Ureter (tissue), 1 donor: ENCODE measurements at places on chromosomes 1 and 21. TPM values are rescaled to one million over a fixed set of nuclear protein-coding genes. Genes with fewer than 3 reads are reported as not detected.
A peak's percentile ranks its signal among the peaks of the same experiment; 100 is the strongest.

Gene SLAMF8
- 3.6 TPM for total RNA-seq

Gene MYCL
- total RNA-seq = 84.3 TPM

Gene KCNH1
- total RNA-seq = 0.86 TPM

Gene HPCA
- total RNA-seq = 0.75 TPM

Gene NEK7
- 54.1 TPM for total RNA-seq

Gene PCNX2
- 49.8 TPM for total RNA-seq

Gene DIRAS3
- total RNA-seq = 2.7 TPM

GRCh38 chr21:42471206-42471605 lies 24.8 kb downstream of the RSPH1 start:
- DNase-seq = no peak

- DNase-seq = no peak
These were observed 11.7 kb upstream of the IGSF3 start for GRCh38 chr1:116679091-116679827.

DNA sequence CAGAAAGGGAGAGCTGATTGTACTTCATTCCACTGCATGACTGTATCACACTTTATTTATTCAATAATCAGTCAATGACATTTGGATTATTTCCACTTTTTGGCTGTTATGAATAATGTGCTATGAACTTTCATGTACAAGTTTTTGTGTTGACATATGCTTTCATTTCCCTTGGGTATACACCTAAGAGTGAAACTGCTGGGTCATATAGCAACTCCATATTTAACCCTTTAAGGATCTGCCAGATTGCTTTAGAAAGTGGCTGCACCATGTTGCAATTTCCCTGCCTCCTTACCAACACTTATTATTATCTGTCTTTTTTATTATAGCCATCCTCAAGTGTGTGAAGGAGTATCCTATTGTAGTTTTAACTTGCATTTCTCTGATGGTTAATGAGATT lies 108.8 kb upstream of the KCNK1 start:
- no peak for DNase-seq

GRCh38 chr1:114342376-114342775 lies 168.6 kb downstream of the TRIM33 start:
- no peak for DNase-seq

GRCh38 chr1:104768466-104768865 lies 1018.8 kb downstream of the AMY1C start:
- no peak for DNase-seq

DNA sequence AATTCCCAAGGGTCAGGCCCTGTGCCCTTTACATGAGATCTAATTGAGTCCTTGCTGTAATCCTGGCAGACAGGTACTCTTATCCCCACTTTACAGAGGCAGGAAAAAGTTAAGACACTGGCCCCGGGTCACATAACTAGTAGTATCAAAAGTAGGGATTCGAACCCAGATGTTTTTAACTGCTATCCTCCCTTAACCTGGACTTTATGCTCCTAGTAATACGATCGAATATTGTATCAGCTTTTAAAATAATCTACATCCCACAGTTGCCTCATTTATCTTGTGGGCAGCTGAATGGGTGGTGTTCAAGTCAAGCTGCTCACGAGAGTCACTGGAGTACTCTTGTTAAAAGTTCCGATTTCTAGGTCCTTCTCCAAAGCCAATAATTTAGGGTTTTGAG lies 25.5 kb upstream of the TMEM51 start:
- DNase-seq = no peak

DNA sequence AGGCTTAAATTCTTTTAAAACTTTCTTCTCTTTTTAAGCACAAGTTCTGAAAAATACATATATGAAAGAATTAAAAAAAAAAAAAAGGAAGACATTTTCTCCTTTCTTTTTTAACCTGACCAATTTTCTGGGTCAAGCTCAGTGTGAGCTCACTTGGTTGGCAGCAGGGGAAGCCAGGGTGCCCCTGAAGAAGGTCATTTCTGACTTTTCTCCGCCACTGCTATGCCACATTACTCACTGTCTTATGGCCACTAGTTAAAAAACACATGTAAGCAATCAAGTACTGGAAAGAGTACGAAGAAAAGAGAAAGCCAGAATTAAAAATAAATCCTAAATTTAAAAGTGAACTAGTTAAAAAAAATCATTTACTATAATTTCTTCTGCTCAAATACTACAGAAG lies 275.0 kb downstream of the NEGR1 start:
- DNase-seq = no peak

GRCh38 chr1:115729756-115730155 lies 38.8 kb downstream of the CASQ2 start:
- no peak for DNase-seq

DNA sequence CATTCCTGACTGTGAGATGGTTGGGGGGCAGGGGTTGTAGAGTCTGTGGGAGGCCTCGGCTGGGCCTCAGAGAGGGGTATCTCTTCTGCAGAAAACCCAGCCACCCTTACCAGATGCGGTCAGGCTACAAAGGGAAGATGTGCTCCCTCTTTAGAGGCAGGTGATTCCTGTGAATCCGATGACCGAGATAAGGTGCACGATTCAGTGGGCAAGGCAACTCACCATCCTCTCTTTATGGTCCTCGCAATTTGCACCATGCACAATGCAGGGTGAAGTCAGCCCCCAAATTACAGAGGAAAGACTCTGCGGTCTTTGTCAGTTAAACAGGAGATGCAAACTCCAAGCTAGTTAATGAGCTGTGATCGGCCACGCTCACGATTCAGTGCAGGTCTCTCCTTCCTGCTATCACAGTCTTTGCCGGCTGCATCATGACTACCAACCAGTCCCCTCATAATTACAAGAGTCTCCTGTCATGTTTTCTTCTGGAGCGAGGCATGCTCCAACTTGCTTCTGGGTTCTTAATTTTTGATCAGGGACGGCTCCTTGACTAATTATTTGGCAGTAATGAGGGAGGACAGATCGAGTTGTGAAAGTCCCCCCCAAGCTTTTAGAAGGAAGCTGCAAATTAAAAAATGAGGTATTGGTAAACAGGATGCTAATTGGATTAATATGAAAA lies 12.5 kb downstream of the TP73 start:
- no peak for DNase-seq

DNA sequence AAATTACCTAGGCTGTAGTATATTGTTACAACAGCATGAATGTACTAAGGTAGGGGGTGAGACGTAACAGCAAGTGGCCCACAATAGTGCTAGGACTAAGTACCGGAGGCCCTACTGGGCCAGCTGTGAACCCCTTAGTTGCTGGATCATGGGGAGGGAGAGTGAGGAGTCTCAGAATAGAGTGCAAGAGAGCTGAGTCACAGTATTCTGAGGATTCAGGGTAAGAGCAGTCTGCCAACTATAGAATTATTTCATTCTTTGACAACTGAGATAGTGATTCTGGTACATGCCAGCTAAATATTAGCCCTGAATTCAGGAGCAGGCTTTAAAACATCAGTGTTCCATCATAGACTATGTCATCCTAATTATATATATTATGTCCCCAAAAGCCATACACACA lies 218.7 kb downstream of the TM2D1 start:
- no peak for DNase-seq

GRCh38 chr1:161092621-161093028 lies 3.3 kb upstream of the NECTIN4 start:
- DNase-seq = no peak

- DNase-seq = peak; percentile 71
These were observed 3.4 kb downstream of the ADGRB2 start for GRCh38 chr1:31760471-31761470.

DNA sequence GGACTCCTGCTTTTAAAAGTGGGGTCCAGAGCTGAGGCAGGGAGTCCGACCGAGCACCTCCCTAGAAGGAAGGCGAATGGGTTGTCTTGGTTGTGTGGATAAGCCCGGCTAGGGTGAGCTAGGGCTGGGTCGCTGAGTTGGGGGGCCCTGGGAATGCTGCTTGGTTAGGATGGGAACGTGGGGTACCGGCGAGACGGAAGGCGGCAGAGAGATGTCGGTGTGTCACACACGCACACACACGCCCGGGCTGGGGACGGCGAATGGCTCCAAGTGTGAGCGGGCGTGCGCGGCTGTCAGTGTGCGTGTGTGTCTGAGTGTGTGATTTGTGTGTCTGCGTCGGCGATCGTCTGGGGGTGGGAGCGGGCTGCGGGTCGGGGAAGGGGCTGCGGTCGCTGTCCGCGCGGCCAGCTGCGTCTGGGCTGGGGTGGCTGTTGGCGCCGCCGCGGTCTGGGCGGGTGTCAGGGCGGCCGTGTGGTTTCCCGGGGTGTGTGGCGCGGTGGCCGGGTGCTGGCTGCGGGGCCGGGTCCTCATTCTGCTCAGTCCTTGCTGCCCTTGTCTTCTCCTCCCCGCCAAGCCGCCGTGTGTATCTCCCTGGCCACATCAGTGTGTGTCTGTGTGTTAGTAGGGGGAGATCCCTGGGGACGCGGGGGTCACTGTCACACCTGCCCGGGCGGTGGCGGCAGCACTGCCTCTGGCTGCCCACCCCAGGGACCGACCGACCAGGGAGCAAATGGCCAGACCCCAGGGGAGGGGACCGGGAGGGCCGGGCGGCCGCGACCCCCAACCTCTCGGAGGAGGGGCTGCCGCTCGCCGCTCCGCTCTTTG lies 1.1 kb downstream of the EFNA3 start:
- no peak for DNase-seq

DNA sequence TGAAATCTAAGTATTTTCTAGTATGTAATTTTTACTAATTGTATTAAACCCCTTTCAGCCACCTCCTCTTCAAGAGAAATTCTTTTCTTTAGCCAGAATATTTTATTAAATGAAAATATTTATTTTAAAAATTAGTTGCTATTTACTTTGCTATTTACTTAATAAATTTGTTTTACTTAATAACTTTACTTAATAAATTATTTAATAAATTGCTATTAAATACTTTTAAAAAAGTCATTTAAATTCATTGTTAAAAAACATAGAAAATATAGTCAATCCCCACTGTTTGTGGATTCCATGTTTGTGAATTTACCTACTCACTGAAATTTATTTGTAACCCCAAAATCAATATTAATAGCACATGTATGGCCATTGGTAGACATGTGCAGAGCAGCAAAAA lies 105.6 kb downstream of the ATP1B1 start:
- no peak for DNase-seq

GRCh38 chr1:67723620-67724019 lies 38.6 kb downstream of the GADD45A start:
- no peak for DNase-seq

DNA sequence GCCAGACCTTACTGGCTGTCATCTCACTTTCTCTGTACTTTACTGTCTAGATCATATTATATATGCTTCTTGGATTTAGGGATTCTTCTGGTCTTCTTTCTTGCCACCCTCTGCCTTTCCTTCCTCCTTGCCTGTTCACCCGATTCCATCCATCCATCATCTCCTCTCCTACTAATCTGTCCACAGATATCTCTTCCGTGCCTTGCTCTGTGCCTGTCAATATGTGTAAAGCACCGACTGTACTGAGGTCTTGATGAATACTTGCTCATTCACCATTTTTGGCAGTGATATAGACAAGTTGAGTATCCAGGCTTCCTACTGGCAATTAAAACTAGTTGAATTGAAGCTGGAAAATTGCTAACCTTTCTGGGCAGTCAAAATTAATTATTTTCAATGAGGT lies 8.1 kb downstream of the FMN2 start:
- no peak for DNase-seq

- DNase-seq = no peak
These were observed 71.0 kb downstream of the OLFML2B start for GRCh38 chr1:161952607-161953172.

DNA sequence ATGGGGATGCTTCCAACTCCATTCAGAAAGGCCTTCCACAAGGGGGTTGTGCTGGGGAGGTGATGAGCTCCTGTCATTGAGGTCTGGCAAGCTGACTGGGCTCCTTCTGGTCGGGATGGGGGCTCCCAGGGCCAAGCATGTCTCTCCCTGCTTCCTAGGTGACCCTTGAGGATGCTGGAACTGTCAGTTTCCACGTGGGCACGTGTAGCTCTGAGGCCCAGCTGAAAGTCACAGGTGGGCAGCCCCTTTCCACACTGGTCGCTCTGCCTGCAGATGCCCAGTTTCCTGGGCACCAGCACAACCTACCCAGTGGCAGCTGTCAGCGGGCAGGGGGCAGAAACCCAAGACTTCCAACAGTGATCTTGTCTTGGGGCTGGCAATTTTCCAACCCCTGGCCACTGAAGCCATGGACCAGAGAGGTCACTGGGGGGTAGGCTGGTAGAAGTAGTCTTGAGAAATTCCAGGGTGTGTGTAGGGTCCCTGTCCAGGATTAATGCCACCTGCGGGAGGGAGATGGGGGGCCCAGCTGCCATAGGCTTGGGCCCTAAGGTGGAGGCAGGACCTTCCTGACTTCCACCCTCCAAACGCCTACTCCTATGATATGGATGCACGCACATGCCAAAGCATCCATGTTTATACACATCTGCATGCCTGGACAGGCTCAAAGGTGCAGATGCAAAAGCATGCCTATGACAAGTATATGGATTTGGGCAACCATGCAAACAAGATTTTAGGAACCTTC lies 97.1 kb downstream of the TRIM11 start:
- DNase-seq = no peak

DNA sequence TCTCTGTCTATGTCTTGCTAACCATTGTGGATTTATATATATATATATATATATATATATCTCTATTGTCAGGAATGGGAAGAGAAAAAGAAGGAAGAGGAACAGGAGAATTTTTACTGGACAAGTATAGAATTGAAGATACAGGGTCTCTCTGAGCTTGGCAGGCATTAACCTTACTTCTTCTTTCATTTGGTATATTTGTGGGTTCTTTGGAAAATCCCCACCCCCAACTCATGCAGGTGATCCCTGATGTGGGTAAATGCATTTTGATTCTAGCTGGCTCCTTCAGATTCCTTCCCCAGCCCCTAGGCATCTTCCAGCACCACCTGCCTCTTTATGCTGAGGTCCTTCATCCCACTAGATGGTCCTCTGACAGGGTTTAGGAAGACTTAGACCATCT lies 78.8 kb upstream of the TRABD2B start:
- DNase-seq = no peak

- DNase-seq = peak; percentile 62
These were observed 1.0 kb downstream of the ARID1A start for GRCh38 chr1:26696654-26697430.

DNA sequence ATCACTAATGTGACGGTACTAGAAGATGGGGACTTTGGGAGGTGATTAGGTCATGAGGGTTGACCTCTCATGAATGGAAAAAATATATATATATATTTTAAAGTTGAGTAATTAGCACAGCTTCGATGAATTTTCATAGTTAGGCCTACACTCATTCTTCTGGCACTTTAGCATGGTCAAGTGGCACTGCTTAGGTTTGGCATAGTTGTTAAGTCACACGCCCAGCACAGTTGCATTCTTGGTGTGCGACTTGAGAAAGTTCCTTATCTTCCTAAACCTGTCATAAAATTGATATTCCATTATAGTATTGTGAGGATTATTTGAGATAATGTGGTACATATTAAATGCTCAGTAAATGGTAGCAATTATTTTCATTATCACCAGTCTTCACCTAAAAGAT lies 47.7 kb downstream of the MAN1A2 start:
- DNase-seq = no peak
